ENCODE measurements at places on chromosomes 3 and 15.

DNA sequence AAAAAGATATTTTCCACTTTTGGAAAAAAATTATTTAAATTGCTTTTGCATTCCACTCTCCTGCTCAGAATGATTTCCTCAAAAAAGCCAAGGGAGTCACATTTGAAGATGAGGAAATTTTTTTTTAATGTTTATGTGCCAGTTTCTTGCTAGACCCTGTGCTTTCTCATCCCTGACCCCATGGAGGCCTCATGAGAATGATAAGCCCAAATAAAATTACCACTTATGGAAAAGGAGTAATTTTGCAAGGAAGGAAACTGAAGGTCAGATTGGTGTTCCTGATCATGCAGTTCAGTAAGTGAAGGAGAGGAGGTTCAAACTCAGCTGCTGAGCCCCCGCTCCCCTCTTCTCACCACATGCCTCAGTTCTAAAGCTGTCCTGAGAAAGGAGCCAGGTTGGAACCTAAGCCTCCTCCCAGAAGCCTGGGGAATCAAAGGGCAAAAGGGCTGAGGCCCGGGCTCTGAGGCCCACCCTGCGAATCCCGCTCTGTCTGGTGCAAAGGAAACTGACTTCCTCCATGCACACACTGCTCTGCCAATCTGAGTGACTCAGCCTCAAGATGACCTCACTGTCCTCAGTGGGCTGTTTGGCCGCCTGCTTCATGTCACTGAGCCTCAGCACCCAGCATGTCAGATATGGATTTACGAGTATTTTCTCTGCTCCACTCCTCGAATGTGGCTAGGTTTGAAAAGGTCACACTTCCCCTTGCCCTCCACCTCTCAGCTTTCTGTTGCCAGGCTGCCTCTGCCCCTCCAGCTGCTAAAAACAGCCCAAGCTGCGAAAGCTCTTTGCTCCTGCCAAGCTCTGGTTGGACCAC lies 56.9 kb upstream of the FLNB start:
- no peak for DNase-seq

DNA sequence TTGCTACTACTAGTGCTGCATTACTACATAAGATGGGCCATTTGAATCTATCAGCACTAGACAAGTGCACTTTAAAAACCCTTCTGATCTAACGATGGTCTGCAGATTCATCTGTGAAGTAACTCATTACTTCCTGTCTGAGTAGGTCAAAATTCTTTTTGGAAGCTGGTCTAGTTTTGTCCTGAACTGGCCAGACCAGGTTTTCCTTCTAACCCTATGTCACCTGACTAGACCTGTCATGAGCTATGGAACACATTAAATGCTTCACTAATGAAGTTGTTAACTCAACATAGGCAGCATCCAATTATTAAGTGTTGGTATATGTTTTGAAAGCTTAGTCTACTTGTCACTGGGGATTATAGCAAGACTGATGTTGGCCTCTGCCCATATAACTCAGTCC lies 10.1 kb upstream of the RBM5 start:
- no peak for DNase-seq

DNA sequence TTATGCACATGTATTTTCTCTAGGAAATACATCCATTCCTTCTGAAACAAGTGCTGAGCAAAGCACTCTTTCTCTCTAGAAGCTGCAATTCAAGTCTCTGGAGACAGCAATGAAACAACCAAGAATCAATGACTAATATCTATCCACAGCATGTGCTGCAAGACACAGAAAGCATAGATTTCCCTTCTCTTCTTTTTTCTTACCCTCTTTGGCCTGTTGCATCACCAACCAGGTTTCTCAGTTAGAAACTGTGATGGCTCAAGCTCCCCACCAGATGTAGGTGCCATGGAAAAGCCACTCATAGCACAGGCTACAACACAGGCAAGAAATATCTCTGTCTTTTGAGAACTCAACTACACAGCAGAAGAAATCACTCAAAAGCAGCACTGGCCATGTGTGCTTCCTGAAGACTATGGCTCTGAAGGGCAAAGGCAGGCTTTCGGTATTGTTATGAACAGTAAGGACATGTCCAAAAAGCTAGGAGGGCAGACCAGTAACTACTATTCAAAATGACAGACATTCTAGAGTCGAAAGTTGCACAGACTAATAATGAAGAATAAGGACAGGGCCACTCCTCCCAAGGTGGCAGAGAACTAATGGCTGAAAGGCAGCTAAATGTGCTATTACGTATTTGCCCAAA lies 15.5 kb downstream of the ZDHHC3 start:
- DNase-seq: no peak

DNA sequence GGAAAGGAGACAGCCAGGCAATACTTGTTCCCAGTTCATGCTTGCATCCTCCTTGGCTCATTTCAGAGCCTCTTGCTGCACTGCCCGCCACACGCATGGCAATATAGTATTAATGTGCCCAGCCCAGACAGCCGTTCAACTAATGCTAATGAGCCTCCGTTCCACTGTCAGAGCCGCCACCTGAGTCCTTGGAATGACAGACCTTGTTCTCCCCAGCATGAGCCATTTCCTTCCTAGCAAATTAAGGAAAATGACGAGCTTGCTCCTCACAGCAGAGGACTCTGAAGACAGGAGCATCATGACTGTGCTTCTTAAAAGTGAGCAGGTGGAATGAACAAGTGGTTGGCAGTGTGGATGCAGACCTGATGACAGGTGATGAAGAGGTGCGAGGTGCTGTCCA lies 10.8 kb upstream of the LRRC15 start:
- no peak for DNase-seq

GRCh38 chr3:55860049-55860721 lies 373.1 kb upstream of the WNT5A start:
- no peak for DNase-seq

DNA sequence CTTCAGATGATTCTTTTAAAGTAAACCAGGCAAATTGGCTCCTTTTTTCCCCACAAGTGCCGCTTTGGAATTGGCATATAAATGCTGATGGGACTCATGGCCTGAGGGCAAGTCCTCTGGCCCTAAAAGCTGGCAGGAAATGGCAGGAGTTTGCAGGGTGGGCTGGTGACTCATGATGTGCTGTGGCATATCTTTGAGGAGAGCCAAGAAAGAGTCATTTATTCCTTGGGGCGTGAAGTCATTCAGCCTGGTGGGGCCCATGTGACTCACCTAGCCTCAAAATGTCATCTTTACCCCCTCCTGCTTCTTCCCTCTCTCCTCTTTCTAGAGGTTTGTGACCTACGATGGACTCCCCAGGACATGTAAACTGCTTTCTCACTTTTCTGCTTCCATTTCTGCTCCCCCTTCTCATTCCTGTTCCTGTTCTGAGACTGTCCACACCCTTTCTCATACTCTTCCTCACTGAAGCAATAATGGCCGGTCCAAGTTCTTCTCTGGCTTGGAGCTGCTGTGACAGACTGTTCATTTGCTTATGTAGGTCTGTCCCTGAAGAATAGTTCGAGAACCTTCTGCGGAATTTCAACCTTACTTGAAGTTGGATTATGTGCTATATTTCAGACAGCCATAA lies 326.1 kb downstream of the SATB1 start:
- no peak for DNase-seq

DNA sequence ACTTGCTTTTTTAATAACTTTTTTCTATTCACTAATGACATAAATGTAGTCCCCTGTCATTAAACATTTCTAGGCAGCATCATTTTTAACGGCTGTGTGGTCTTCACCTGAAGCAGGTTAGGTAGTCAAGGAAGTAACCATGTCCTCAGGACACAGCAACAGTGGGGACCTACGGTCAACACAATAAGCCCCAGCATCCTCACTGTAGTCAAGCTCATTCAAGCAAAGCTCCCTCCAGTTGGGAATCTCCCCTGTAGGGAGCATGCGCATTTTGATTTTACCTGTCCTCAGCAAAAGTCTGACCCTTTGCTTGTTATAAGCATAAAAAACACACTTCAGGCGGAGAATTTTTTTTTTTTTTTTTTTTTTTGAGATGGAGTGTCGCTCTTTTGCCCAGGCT lies 151.4 kb downstream of the SHQ1 start:
- no peak for DNase-seq

- DNase-seq: no peak
Measured at GRCh38 chr15:49187549-49188245, 17.6 kb downstream of the GALK2 start.

GRCh38 chr3:148974726-148975125 lies 16.6 kb upstream of the GYG1 start:
- no peak for DNase-seq

DNA sequence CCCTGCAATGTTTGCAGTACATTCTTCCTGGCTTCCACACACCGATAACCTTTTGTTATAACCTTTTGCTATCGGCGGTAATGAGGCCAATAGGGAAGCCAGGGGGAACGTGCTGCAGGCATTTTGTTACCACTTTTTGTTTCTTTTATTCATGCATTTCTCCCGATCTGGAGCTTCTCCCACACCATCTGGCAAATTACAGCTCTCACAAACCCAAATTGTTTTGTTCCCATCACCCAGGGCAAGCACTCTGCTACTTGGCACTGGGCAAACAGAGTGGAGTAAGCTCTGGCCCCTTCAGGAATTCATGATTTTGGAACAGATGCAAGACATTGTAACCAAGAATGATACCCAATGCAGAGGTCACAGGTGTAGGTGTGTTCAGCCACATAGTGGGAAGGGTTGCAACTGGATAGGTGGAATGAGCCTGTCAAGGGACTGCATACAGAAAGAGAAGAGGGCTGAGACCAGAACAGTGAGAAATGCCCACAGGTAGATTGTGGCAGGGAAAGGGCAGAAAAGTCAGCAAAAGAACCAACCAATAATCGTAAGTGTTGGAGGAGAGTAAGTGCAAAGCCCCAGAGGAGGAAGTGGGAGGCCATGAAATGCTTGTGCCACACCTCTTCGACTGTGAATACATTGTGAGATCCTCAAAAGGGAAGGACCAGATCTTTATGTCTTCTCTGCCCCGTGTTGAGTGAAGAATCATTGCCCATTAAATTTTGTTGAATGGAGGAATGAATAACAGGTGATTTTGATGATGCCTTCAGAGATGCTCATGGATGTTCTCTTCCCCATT lies 45.8 kb downstream of the PARP15 start:
- no peak for DNase-seq

DNA sequence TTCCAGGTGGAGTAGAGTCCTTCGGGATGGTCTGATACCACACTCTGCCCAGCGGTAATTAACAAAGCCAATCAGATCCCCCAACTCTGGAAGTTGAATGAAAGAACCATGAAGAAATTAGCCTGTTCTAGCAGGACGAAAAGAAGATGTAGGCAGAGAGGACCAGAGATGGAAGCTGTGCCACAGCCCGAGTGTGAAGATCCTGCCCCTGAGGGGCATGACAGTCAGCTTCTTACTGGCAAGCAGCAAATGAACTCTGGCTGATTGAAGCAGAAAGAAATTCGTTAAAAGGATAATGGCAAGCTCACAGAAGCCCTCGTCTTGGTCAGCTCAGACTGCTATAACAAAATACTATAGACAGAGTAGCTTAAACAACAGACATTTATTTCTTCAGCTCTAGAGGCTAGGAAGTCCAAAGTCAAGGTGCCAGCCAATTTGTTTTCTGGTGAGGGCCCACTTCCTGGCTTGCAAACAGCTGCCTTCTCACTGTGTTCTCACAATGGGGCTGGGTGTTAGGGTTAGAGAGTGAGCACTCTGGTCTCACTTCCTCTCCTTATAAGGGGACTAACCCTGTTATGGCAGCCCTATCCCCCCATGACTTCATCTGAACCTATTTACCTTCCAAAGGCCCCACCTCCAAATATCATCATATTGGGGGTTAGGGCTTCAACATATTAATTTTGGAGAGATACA lies 307.1 kb downstream of the VPS13C start:
- no peak for DNase-seq

DNA sequence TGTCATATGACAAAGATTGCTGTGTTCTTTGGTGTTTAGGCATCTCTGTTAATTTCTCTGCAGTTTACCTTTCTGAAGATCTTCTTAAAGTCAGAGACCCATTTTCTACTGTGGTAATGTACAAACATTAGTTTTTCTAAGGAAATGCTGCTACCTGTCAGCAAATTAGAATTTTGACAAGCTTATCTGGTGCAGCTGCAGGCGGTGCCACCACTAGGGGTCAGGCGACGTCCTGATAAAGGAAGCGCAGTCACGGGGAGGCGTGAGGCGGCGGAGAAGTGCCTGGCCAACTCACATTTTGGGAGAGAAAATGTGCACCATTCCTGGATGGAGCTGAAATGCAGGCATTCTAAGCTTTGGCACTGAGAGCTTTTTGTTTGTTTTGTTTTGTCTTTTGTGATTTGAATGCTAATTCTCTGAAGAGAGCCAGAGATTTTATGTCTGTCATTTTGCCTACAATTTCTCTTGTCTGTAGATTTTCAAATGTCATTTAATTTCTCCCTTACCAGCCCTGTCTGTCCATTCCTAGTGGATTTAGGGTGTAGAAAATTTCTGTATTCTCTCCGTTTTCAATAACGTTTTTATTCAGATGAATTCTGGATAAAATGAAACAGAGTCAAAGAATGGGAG lies 24.9 kb upstream of the SIAH2 start:
- peak; percentile 56 for DNase-seq

DNA sequence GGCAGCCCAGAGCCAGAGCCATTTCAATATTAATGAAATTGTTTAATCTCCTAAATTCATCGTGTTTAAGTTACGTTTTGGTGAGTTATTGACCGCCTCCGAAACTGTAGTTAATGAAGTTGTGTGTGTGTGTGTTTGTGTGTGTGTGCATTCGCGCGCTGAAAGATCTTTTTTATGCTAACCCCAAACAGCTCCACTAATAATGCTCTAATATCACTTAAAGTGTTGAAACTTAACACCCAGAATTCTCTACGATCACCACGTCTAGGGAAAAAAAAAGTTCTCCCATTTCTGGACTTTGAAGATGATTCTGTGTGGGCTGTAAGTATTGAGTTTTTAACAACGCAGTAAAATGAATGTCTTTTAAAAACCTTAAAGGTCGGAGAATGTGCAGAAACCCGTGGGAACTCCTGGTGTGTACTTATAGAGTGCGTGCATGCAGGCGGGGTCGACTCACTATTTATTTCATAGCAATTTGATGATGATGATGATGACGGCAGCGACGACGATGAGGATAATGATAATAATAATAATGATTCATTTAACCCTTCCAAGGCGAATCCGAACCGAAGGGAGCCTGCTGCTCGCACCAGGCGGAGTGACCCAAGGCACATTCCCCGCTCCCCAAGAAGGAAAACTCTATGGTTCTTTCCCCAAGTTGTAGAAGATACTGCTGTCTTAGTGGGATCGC lies 1.4 kb upstream of the FOXB1 start:
- no peak for DNase-seq

DNA sequence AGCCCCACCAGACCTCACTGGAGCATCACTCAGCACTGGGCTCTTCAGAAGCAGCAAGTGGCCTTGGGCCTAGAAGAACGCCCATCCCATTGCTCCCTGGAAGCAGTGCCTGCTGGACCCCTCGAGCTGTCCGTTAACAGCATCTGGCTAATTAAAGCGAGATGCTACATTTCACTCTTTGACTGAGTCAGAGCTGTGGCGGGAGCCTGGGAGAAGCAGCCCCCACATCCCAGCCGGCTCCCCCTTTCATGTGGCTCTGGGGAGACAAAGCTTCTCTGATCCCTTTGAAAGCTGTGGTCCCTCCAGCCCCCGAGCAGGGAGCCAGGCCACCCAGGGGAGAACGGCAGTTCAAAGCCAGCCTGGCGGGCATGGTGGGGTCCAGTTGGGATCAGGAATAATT lies 103.7 kb downstream of the MEGF11 start:
- DNase-seq: no peak

Measured in germinal center (tissue), 1 donor.